ENCODE measurements at places on chromosomes 7 and 10.

- no peak for DNase-seq
Observed at GRCh38 chr10:12609435-12609834, 260.1 kb downstream of the CAMK1D start.

GRCh38 chr7:159197066-159197975 is 52.7 kb upstream of the VIPR2 start:
- DNase-seq, result peak; percentile 83

DNA sequence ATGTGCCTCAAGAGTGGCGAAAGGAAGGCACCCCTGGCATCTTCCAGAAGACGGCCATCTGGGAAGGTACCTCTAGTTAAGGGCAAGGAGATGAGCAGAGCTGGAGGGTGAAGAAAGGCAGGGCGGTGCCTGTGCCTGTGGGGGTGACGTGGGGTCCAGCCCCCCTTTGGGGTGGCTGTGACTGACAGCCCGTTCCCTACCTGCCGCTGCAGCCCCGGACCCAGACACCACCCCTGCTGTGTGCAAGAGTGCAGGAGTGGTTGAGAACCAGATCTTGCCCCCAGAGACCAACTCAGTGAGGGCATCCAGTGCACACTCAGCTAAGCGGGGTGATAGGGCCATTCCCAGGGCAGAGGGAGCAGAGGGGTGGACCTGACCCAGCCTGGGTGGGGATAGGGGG is 4.3 kb upstream of the MUC17 start:
- DNase-seq, result no peak

GRCh38 chr7:47945261-47946015 is 2.8 kb downstream of the PKD1L1 start:
- DNase-seq, result no peak

- DNase-seq, result peak; percentile 47
Observed at GRCh38 chr10:118521415-118522117, 73.9 kb downstream of the PRLHR start.

- no peak for DNase-seq
Observed at GRCh38 chr7:136087881-136088280, 110.7 kb upstream of the MTPN start.

DNA sequence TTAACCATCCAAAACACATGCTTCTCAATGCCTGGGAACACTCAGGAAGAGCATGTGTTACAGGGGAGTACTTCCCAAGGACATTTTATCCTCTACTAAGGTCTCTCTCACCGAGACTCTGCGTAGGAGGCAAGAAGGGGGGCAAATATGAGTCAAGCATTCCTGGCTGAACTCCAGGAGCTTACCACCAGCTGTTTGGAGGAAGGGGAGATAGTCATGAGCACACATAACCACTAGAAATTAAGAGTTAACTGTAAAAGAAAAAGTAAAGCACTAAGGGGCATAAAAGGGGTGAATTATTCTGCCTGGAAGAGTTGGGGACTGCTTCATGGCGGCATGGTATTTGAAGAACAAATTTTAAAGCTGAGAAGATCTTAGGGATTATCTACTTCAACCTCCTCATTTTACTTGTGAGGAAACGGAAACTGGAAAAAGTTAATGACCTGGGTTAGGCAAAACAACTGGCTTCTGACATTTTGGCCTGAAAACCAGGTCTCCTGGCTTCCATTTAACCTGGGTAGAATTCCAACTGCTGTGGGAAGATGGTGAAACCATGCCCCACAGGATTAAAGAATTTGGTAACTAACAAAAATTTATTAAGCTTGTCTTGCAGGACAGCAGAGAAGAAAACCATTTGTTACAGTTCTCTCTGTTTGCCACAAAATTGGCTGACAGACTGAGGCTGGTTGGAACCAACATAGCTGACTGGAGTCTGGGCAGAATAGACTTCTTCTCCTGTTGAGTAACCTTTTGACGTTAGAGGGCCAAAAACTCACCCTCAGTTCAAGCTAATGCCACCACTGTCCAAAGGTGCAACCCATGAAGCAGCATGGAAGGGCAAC is 85.5 kb downstream of the SLC25A13 start:
- no peak for DNase-seq

DNA sequence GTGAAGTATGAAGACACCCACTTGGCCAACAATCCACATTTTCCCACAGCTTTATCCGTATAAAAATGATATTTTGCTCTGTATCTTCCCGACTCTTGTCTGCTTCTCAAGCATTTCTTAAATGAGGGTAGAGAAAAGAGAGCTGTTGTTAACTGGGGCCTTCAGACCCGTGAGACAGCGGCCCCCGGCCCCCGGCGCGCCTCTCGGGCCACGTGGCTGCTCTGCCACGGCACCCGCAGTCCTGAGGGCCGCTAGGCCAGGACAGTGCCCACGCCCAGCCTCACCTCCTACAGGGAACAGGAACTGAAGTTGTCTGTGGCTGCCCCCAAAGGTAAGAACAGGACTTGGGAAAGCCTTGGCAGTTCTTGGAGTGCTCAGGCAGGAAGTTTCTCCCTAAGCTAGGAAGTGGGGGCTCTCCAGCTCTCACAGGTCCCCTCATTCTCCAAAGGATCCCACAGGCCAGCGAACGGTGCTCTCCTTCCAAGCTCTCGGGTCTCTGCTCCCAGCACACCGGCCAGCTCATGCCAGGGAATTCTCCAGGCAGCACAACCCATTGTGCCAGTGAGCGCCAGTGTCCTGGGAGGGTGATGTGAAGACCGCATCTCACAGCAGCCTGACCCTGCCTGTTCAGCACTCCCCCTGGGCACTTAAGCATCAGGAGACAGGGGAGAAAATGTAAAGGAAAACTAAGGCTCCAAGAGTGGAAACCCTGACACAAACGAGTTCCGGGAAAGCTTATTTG is 230.3 kb upstream of the PFKP start:
- DNase-seq, result peak; percentile 66

GRCh38 chr10:122018951-122019413 is 30.0 kb downstream of the TACC2 start:
- DNase-seq, result no peak
